ENCODE measurements at places on chromosomes 5 and 9.

DNA sequence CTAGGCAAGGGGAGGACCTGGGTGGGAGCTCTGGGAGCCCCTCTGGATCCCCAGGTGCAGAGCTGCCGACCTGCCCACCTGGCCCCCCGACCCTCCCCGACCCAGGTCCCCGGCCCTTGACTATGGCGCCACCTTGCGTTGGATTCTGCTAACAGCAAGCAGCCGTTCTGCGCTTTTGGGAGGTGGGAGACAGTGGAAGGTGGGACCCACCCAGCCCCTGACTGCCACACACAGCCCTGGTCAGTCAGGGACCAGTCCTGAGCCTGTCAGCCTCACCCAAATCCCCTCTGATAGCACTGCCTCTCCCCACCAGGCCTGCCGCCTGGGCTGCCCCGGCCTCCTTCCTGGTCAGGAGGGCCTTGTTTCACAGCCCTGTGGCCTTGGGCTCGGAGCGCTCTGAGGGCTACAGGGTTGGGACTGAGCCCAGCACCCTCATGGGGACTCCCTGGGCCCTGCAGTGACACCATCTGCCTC is 77.9 kb downstream of the HMCN2 start:
- H3K27me3 ChIP-seq: no peaks in the 10 kb centered on the region
- H3K36me3 ChIP-seq: no peaks in the 10 kb centered on the region
- H3K27ac ChIP-seq: no peak overlapping the region
- H3K4me1 ChIP-seq: no peaks in the 10 kb centered on the region
- H3K4me3 ChIP-seq: no peak overlapping the region

GRCh38 chr5:107772418-107773310 is 101.9 kb upstream of the EFNA5 start:
- H3K36me3 ChIP-seq: no peaks in the 10 kb centered on the region
- no peak for DNase-seq
- no peak overlapping the region for H3K27ac ChIP-seq
- no peaks in the 10 kb centered on the region for H3K4me1 ChIP-seq
- no peaks in the 10 kb centered on the region for H3K27me3 ChIP-seq

- no peaks in the 10 kb centered on the region for H3K4me1 ChIP-seq
- no peak for DNase-seq
- no peaks in the 10 kb centered on the region for H3K27me3 ChIP-seq
- H3K36me3 ChIP-seq: no peaks in the 10 kb centered on the region
Measured at GRCh38 chr9:15249042-15249818, 57.8 kb downstream of the TTC39B start.

DNA sequence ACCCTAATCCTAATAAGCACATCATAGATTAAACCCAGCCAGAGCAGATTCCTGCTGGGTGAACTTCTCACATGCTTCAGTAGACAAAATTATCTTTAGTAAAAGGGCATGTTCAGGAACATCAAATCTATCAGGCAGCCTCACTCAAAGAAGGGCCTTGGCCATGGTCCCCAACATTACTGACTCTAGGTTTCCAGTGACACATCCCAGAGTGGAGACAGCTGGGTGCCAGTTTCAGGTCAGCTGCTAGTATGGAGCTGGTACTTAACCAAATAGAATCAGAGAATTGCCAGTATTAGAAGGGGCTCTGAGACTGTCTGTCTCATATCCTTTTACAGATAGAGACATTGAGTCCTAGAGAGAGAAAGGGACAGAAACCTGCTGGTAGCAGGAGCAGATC is 44.1 kb upstream of the GALNT10 start:
- H3K27me3 ChIP-seq: no peaks in the 10 kb centered on the region
- H3K36me3 ChIP-seq: no peaks in the 10 kb centered on the region
- no peak overlapping the region for H3K27ac ChIP-seq
- H3K4me3 ChIP-seq: no peak overlapping the region
- no peak for DNase-seq

All from effector memory CD4-positive, alpha-beta T cell (primary cell).